ENCODE measurements at places on chromosomes 3 and 15.
A peak's percentile ranks its signal among the peaks of the same experiment; 100 is the strongest.

- DNase-seq = no peak
Observed at GRCh38 chr3:44050867-44051266, 190.8 kb upstream of the TOPAZ1 start.

GRCh38 chr15:90080458-90080755 lies 21.9 kb downstream of the IDH2 start:
- DNase-seq = no peak

- DNase-seq = no peak
Observed at GRCh38 chr3:110017304-110017703, 680.0 kb upstream of the DPPA4 start.

DNA sequence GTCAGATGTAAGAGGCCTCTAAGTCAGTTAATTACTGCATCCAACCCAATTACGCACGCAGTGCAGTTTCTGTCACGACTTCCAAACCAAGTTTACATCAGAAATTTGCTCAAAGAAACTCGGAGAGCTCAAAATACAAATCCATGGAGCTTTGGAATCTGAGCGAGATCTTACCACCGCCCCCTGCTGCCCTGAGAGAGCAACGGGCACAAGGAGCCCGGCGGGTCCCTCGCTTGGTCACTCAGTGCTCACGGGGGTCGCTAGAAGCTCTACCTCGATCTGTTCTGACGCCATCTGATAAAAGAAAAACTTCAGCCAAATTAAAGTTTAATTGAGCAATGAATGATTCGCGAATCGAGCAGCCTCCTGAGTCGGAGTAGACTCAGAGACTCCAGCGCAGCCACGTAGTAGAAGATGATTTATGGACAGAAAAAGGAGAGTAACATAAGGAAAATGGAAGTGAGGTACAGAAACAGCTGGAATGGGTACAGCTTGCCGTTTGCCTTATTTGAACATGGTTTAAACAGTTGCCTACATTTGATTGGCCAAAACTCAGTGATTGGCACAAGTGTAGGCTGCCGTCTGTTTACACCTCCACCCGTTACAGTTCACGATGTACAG lies 232.7 kb upstream of the ATP10A start:
- no peak for DNase-seq

DNA sequence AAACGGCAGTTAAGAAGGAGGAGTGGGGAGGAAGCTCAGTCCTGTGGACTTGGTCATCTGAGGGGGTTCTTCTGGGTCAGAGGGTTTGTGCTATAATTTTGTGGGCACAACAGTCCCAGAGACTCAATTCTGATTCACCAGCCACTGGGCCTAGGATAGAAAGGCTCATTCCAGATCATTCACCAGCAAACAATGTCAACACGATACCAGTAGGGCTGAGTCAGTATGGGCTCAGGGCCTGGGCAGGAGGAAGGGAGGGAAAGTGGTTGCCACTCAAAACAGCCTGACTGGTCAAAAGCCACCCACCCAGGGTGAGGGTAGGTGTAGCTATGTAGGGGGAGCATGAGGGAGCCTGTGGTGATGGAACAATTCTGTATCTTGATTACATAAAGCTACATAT lies 86.9 kb upstream of the MEX3B start:
- no peak for DNase-seq

- DNase-seq = no peak
Observed at GRCh38 chr15:101379647-101380046, 84.6 kb upstream of the SNRPA1 start.

GRCh38 chr15:67335534-67336222 lies 81.1 kb downstream of the IQCH start:
- no peak for DNase-seq

- no peak for DNase-seq
Observed at GRCh38 chr3:139534992-139535879, 4.3 kb downstream of the RBP1 start.

DNA sequence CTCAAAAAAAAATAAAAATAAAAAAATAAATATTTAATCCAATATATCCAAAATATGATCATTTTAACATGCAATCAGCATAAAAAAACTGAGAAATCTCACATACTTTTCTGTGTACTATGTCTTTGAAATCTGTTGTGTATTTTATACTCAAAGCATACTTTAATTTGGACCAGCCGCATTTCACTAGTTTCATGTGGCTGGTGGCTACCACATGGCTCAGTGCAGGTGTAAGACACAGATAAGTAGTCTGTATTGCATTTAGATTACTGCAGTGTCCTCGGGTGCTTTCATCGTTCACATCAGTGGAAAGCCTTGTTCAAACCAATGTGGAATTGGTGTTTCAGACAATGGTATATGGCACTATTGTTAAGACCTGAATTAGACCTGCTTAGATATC lies 11.0 kb downstream of the CRTC3 start:
- DNase-seq = no peak

- DNase-seq = no peak
Observed at GRCh38 chr3:65808407-65808806, 230.3 kb downstream of the MAGI1 start.

GRCh38 chr3:128491691-128491940 lies 1.4 kb downstream of the GATA2 start:
- peak; percentile 5 for DNase-seq

GRCh38 chr3:38545983-38546382 lies 49.8 kb downstream of the EXOG start:
- no peak for DNase-seq

DNA sequence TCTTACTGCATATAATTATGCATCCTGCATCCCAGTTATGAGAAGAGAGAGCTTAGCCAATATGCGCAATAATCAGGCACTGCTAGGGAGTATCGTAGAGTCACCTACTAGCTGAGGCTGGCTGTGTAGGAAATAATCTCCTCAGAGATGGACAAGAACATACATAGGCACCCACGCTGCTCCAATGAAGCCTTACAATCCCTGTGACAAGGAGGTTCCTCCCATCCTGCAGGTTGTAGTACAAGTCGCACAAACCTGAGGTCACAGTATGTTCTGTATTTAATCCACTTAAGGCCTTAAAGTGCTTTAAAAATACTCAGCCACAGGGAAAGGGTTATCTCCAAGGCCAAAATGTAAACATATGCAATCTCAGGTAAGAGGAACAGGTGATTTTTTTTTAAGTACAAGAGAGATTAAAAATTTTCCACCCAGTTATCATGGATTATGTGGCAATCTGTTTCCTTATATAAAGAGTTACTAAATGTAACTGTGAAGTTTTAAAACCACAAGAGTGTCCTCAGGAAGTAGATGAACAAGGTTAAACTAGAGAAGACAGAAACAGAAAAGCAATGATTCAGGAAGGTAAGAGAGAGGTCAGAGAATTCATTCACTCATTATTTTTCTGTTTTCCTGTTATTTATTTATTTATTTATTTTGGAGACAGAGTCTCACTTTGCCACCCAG lies 7.5 kb upstream of the COLQ start:
- no peak for DNase-seq

DNA sequence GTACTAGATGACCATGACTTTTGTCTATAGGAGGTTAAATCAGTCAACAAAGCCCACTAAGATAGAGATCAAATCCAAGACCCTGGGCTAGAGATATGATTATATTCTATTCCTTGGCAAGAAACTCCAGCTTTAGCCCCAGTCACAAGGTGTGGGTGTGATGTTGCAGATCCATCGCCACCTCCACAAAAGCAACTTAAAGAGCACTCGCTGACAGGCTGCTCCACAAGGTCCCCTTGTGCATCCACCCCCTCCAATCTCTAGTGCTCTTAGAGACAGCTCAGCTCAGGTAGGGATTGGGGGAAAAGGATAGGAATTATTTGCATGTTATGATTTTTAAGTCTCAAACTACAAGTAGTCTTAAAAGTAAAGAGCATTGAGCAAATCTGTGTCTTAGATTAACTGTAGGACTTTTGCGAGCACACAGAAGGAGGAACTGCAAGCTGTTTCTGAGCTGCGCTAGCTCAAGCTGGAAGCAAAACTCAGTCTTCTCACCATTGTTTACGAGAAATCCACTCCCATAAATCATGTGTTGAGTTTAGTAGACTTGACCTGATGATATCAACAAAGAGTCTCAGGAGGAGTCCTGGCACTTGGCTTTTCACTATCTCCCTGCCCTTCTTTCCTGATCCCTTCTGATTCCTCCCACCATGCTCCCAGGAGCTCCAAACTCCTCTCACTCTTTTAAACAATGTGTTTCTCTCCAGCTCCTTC lies 177.6 kb downstream of the STAC start:
- DNase-seq = no peak

- no peak for DNase-seq
Observed at GRCh38 chr3:24088782-24089181, 143.7 kb downstream of the NR1D2 start.

DNA sequence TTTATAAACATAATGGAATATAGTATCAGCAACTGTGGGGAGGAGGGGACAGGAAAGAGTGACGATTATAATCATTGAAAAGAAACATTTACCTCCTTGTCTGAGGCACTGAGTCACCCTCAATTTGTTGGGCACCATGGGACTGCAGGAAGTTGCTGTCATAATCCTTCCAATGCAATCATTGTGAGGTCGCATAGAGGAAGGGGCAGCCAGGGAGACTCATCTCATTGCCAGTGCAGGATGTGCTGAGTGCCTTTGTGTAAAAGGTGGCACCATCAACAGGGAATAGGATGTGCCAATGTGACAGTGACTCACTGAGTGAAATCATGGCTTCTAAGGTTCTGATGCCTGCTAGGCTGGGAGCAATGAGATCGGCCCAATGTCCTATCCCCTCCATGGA lies 300.4 kb upstream of the ADAMTS9 start:
- DNase-seq = no peak

- DNase-seq = peak; percentile 65
Observed at GRCh38 chr15:78684657-78685056, 43.6 kb upstream of the CHRNB4 start.

GRCh38 chr3:8443829-8444791 lies 57.5 kb upstream of the LMCD1 start:
- no peak for DNase-seq

DNA sequence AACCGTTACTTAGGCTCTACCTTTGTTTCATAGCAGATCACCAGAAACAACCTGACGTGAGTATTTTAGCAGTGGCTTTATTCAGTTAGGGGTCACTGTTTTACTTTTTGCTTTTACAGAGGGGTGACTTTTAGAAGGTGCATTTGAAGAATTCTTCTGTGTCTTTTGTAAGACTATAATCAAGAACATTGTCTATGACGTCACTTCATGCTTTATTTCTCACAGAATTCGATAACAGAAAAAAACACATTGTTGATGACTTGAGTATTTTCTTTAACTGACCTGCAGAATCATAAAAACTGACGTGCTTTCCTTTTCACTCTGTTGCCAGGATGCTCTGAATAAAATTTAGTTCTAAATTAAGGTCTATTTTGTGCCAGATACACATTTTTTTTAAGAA lies 244.5 kb downstream of the SLC9A9 start:
- no peak for DNase-seq

Measured in inflammatory macrophage (primary cell).